ENCODE measurements at places on chromosomes 6 and 20.

- H3K27me3 ChIP-seq: no peaks in the 10 kb centered on the region
- H3K4me1 ChIP-seq: peaks cover 18% of the 10 kb centered on the region
- peaks cover 3% of the 10 kb centered on the region for H3K36me3 ChIP-seq
- no peak overlapping the region for H3K27ac ChIP-seq
- DNase-seq: no peak
Observed at GRCh38 chr6:117557951-117558350, 44.4 kb downstream of the GOPC start.

- no peaks in the 10 kb centered on the region for H3K27me3 ChIP-seq
- no peak for DNase-seq
- H3K4me3 ChIP-seq: no peak overlapping the region
Observed at GRCh38 chr20:8518878-8519277, 386.8 kb downstream of the PLCB1 start.

DNA sequence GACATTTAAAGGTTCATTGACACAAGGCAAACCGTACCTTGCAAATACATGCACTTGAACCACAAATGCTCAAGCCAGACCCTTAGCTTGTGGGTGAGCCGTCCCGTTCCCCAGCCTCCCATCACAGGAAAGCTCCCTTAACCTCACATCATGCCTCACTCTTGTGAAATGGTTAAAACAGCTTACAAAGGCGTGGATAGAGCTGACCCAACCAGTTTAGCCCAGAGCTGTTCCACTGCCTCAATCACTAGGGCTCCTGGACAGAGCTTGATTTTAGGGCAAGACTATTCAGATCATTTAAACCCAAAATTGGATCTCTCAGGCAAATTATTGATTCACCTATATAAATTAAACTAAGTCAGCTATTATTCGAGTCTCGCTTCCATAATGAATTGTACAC, 229.6 kb upstream of the TAB2 start:
- no peak overlapping the region for H3K27ac ChIP-seq
- H3K36me3 ChIP-seq: no peaks in the 10 kb centered on the region
- H3K27me3 ChIP-seq: peaks cover 3% of the 10 kb centered on the region
- no peak overlapping the region for H3K4me3 ChIP-seq
- no peak for DNase-seq

- no peak for DNase-seq
- H3K4me3 ChIP-seq: no peak overlapping the region
- H3K36me3 ChIP-seq: no peaks in the 10 kb centered on the region
Observed at GRCh38 chr6:54680531-54680930, 166.0 kb upstream of the FAM83B start.
